ENCODE measurements at places on chromosomes 6 and 20.

DNA sequence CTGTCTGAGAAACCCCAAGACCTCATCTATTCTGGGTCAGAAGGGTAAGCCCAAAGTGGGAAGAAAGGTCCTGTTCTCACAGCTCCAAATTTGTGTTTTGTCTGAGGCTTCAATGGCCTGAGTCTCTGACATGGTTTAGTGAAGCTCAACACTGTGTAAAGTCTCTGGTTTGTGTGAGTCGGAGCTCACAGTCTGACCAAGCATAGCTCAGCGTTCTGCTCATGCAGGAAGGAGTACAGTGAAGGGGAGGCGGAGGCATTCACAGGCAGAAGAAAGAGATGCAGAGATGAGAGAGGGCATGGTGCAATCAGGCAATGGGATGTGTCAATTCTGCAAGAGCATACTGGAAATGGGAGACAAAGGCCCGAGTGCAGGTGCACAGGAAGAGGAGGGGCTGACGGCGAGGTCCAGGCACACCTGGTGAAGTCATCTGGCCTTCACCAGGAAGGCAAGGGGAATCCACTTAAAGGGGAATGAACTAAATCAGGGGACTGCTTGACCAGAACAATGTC lies 463.0 kb upstream of the AGPAT4 start:
- no peak for DNase-seq

- DNase-seq, result no peak
These were observed 21.9 kb downstream of the FAM217A start for GRCh38 chr6:4057036-4057435.

- DNase-seq, result no peak
These were observed 76.9 kb downstream of the VTA1 start for GRCh38 chr6:142223938-142224337.

- peak; percentile 56 for DNase-seq
These were observed 1.3 kb downstream of the PLCG1 start for GRCh38 chr20:41138475-41139226.
